ENCODE measurements at places on chromosomes 2 and 18.

DNA sequence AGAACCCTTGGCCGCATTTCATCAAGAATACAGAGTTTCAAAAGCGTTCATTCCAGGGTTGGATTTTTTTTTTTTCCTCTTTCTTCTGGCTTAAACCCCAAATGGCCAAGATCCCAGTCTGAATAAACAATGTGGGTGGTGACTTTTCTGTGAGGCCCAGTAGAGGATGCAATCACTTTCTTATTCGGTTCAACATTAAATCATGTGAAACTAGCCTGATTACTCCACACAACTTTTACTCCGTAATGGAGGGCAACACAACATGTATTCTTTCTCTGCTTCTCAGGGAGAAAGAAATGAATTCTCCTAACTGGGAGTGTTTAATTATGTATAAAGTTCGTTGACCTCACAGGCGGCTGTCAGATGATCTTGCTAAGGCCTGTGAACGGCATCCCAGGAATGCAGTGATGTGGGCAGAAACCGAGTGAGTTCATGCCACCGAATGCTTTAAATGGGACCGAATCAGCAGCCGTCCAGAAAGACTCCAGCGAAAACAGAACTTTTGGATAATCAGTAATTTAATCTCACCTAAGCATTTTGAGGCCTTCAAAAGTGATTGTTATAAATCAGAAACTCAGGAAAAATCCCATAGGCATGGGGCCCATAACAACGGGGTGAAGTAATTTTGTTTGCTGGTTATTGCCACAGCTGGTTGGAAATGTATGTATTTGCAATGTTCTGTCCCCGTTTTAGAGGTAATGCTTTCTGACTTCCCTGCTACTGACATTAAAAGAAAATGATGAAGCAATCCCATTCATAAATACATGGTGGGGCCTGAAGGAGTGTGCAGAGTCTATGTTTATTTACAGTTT, 81.5 kb downstream of the BCL2 start:
- peak; percentile 33 for DNase-seq

DNA sequence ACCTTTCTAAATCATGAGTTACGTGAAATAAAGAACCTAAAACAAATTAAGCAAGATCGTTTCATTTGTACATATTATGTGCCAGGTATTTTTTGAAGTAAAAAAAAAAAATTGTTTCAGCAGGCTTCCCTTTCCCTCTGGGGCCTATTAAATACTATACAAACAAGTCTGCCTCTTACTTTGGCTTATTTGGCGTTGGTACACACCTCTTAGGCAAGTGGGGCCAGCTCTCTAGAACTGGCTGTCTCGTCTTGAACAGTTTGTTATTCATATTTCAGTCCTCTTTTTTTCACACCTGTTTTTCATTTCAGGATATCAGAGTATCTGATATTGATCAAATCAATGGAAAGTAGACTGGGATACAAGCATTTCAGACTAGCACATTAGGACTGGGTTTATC, 27.4 kb upstream of the PPP3R1 start:
- no peak for DNase-seq

- DNase-seq = no peak
Observed at GRCh38 chr2:144517866-144518747, 1.8 kb downstream of the ZEB2 start.

DNA sequence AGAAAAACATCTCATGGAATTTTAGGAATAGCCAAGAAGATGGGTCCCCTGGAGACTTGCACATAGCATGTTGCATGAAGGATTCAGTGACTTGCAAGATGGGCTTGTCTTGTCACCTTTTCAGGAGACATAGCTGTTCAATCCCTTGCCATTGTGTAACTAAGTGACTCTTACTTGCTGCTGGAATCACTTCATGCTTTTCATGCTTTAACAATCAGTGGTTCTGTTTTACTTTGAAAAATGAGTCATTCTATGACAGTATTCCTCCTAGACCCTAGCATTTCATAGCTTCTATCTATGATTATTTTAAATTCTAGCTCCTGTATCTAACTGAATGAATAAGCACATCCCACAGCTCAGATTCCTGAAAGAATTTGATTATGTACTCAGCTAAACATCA, 2.8 kb downstream of the KYNU start:
- no peak for DNase-seq

GRCh38 chr2:30300456-30301221, 69.3 kb downstream of the LBH start:
- DNase-seq = no peak

DNA sequence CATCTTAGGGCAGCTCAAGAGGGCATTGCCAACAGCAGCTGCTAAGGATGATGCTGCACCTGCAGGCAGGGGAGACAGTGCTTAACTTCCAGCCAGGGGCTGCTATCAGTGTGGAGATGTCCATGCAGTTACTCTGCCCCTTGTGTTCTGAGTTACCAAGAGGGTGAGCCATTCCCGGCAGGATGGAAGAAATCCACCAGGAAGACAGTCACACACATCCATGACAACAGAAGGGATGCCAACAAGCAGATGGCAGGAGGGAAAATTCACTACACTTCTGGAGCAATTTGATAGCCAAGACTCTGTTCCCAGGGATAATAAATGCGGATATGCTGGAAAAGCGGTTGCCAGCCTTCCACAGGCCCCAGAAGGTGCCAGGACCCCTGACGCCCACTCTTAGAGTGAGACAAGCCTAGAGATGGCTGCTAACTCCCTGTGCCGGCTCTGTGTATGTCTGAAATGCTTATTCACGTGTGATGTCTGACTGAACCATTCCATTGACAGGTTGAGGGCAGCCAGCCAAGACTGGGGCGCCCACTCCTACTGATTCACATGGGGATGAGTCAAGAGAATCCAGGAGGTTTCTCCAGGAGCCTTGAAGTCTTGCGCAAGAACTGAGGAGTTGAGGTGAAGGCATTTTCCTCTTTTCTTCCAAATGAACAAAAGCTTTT, 24.5 kb downstream of the LOXHD1 start:
- no peak for DNase-seq

GRCh38 chr2:12674644-12675328, 42.0 kb upstream of the TRIB2 start:
- DNase-seq = no peak

GRCh38 chr18:50726960-50727589, 92.7 kb downstream of the MRO start:
- DNase-seq = no peak

DNA sequence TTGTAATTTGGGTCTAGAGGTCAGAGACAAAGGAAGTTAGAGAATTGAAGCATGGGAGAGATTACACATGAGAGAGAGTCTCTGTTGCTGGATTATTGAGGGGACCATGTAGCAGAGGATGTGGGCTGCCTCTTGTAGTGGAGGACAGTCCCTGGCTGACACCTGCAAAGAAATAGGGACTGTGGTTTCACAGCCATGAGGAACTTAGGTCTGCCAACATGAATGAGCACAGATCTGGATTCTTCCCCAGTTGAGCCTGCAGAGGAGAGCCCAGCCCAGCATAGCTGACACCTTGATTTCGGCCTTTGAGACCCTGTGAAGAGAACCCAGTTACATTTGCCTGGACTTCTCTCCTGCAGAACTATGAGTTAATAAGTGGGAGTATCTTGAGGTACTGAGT, 179.5 kb upstream of the TWIST2 start:
- DNase-seq = no peak

- DNase-seq = no peak
Observed at GRCh38 chr2:149129433-149129832, 90.9 kb downstream of the LYPD6B start.

- no peak for DNase-seq
Observed at GRCh38 chr18:40413160-40413559, 1541.9 kb upstream of the PIK3C3 start.

DNA sequence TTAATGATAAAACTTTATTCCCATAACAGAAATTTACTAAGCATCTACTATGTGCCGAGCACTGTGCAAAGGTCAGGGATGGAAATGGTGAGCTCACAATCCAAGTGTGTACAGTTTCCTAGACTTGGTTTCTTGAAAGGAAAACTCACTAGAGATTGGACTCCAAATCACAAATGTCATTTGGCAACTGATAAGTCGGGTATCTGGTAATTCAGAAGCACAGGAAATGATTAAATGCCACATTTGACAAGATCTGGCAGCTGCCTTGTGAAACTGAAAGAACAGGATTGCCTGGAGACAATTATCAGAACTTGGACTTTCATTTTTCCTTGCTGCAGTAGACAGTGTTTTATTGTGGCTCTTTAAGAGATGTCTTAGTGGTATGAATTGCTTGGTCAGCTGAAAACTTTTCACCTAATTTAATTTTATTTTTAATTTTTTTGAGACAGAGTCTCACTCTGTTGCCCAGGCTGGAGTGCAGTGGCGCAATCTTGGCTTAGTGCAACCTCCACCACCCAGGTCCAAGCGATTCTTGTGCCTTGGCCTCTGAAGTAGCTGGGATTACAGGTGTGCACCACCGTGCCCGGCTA, 19.2 kb downstream of the ITGA6 start:
- DNase-seq = no peak

GRCh38 chr2:64018701-64019082, 536 bp downstream of the VPS54 start:
- DNase-seq = no peak

- no peak for DNase-seq
Observed at GRCh38 chr2:56318147-56318546, 134.4 kb downstream of the CCDC85A start.

GRCh38 chr2:69703189-69703588, 38.7 kb upstream of the ANXA4 start:
- no peak for DNase-seq

- DNase-seq = no peak
Observed at GRCh38 chr2:163774862-163775261, 39.1 kb upstream of the FIGN start.

DNA sequence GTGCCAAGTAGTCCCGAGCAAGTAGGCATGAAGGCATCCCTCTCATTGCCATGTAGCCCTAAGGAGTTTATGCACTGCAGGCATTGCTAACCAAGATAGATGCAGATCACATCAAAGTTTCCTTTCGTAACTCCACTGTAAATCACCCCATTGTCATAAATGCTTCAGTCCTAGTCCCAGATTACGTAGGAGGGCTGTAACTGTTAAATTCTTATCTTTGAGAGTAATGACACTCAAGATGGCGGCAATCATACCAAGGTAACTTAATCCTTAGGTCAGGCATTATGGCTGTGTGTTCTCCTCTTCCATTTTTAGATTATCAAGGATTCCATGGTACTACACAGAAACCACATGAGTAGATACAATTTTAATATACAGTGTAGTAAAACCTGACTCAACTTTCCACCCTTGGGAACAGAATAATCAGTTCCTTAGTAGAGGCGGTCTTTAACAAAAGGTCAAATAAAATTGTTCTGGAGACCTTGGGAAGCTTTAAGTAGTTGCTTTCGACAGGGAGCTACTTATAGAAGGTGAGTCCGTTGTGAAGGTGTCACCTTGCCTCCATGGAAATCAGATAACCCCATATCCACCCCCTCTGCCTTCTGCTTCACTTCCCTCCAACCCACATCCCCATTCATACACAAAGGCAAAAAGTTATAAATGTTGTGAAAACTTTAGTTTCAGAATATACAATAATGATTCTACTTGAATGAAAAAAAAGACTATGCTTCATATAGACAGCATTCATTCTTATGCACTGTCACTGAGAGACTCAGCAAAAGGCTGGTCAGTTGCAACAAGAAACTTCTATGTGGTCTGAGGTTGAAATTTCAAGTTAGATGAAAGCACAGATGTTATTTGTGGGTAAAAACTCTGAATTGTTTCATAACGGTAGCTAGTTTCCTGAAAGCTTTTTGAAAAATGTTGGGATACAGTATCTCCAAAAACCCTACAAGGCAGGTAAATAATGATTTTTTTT, 64.8 kb upstream of the GALNT5 start:
- no peak for DNase-seq

DNA sequence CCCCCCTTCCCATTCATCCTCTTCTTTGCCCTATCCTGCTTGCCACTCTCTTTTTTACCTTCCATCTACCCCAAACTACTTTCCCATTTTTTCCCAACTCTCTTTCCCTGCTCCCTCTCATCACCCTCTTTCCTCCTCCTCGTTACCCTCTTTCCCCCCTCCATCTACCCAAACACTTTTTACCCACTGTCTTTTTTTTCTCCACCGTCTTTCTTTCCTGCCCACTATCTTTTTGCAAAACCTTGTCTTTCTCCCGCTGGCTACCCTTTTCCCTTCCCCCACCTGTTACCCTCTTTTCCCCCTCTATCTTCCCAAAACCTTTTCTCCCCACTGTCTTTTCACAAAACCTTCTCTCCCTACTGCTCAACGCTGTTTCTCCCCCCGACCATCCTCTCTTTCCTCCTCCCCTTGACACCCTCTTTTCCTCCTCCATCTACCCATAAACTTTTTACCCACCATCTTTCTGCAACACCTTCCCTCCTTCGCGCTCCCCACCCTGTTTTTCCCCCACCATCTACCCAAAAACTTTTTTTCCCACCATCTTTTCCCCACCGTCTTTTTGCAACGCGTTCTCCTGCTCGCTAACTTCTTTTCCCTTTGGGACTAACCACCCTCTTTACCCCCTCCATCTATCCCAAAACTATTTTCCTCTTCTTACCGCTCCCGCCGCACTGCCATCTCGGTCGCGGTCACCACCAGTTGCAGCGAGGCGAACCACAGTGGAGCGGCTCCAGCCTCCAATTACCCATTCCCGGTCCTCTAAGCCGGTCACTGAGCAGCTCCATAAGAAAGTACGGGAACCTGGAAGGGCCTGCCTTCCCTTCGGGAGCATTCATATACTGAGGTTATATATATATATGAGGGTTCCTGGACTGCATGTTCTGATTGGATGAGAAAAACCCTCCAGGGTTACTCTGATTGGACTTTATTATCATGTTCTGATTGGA, 15.0 kb downstream of the CCDC74A start:
- no peak for DNase-seq

- no peak for DNase-seq
Observed at GRCh38 chr2:11237122-11237521, 81.9 kb downstream of the SLC66A3 start.

GRCh38 chr2:126952216-126952615, 53.5 kb downstream of the TEX51 start:
- no peak for DNase-seq

DNA sequence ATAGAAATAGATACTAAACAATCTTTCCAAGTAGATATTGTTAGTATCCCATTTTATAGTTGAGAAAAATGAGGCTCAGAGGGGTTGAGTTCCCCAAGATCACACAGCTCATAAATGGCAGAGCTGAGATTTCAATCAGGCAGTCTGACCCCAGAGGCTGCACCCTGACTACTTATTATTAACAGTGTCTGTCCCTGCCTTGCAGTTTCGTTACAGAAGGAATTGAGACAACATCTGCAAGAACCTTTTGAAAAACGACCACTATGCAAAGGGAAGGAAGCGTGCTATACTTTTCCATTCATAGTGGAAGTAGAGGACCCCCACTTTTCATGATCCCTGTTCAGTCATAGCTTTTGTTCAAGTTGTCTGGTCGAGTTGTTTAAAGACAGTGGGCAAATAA, 53.2 kb upstream of the SEC11C start:
- no peak for DNase-seq

GRCh38 chr18:80201739-80202138, 45.6 kb downstream of the PARD6G start:
- no peak for DNase-seq

DNA sequence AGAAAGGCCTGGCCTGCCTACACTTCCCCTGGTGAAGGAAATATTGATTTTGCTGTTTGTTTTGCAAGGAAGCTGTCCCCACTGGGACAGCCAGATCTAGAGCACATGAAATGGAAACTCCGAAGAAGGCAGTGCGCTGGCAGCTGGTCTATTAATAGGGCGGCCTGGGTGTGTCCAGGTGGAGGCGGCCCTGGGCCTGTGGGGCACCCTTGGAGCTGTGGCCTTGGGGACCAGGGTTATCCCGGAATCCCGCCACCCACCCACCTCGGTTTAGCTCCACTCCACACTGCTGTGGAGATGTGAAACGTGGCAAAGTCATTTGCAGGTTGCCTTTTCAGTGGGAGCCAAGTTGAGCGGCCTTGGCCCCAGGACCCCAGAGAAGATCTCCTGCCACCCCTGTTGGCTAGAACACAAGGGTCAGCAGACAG, 204.3 kb downstream of the KLHL29 start:
- DNase-seq = no peak

Measured in brain pericyte (primary cell).